ENCODE measurements at places on chromosomes 6 and 20. TPM values are rescaled to one million over a fixed set of nuclear protein-coding genes. Genes with fewer than 3 reads are reported as not detected.

DNA sequence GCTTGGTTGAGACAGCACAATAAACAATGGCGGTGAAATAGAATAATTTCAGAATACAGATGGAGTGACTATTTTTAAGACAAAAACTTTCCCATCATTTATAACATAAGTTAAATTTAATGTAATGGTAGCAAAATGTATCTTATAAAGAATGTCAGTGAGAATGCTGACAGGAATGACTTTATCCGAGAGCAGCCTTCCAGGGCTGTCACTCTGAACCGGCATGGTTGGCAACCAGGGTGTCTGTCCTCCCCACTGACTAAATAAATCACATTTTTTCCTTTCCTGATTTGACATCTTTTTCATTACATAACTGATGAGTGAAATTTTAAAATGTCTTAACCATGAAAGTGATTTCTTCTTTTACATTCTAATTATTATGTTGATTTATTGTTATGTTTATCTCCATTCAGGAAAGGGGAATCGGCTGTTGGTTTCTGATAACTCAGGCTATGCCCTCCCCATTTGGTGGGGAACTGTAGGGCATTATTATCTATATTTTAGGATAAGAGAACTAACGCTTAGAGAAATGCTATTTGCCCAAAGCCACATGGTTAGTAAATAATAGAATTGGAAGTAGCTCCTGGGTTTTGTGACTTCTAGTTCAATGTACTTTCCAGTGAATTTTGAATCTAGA, 109.2 kb upstream of the OGFRL1 start:
- no peak overlapping the region for H3K4me3 ChIP-seq
- DNase-seq: no peak
- H3K27me3 ChIP-seq: peaks cover 3% of the 10 kb centered on the region

- peaks cover 7% of the 10 kb centered on the region for H3K4me1 ChIP-seq
- H3K27me3 ChIP-seq: no peaks in the 10 kb centered on the region
Measured at GRCh38 chr6:156686995-156687788, 90.0 kb upstream of the ARID1B start.

- H3K27ac ChIP-seq: no peak overlapping the region
- no peak for DNase-seq
- H3K36me3 ChIP-seq: no peaks in the 10 kb centered on the region
Measured at GRCh38 chr6:84687431-84687830, 77.0 kb downstream of the TBX18 start.

DNA sequence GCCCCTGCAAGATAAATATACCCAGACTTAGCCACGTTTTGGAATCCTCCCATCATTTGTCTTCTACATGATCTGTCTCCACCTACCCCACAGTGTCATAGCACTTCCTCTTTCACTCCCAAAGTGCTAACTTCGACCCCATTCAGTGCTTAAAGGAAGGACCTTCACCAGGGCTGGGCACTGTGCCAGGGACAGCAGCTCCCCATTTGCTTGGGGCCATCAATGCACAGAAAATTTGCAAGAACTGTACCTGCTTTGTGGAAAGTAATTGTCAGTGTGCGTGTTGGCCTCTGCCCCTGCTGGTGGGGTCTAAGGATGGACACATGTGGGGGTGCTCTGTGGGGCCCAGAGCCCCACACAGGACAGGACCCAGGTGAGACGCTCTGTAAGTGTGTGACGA, 5.2 kb upstream of the BPIFA2 start:
- DNase-seq: no peak
- H3K36me3 ChIP-seq: no peaks in the 10 kb centered on the region
- no peaks in the 10 kb centered on the region for H3K4me1 ChIP-seq
- H3K4me3 ChIP-seq: no peak overlapping the region
- H3K27ac ChIP-seq: no peak overlapping the region
- H3K27me3 ChIP-seq: peaks cover 2% of the 10 kb centered on the region

DNA sequence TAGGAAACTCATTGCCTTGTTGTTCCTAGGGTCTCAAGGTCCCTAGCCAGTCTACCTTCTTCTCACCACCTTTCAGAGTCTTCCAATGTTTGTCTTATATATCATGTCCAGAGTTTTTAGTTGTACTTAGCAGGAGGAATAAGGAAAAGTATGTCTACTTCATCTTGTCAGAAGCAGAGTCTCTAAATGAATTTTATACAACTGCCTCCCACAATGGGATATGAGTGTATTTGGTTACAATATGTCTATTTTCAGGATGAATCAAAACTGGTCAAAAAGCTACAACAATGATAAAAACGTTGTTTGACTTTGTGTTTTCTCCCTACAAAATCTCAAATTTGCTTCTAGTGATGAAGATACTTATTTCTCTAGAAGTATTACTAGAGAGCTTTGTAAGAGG, 7.0 kb downstream of the GLO1 start:
- H3K27me3 ChIP-seq: no peaks in the 10 kb centered on the region
- no peaks in the 10 kb centered on the region for H3K4me1 ChIP-seq
- H3K27ac ChIP-seq: no peak overlapping the region
- no peaks in the 10 kb centered on the region for H3K36me3 ChIP-seq

- no peaks in the 10 kb centered on the region for H3K4me1 ChIP-seq
- no peak overlapping the region for H3K27ac ChIP-seq
- H3K36me3 ChIP-seq: no peaks in the 10 kb centered on the region
- no peaks in the 10 kb centered on the region for H3K27me3 ChIP-seq
- DNase-seq: no peak
Measured at GRCh38 chr6:90083891-90084290, 189.6 kb downstream of the GJA10 start.

TRIM27 gene
- 63.3 TPM for total RNA-seq

ATP6V1G2 gene
- total RNA-seq: 0.14 TPM

FAXC gene
- total RNA-seq: not detected

TBC1D32 gene
- 2.8 TPM for total RNA-seq

HUS1B gene
- total RNA-seq: 1.3 TPM

All from liver (tissue), 10 donors.